Activated T-helper 17 cell treated with anti-CD3 and anti-CD28 coated beads, Interleukin-2, amount 50 U/mL, for 72 hours (primary cell): ENCODE measurements at places on chromosomes 7 and 10.

GRCh38 chr10:126588024-126588423 lies 82.5 kb downstream of the C10orf90 start:
- peak; percentile 32 for ATAC-seq

GRCh38 chr7:75536491-75536890 lies 44.4 kb downstream of the SPDYE5 start:
- no peak for ATAC-seq

GRCh38 chr7:110983822-110984456 lies 107.0 kb upstream of the LRRN3 start:
- ATAC-seq, result peak; percentile 74

DNA sequence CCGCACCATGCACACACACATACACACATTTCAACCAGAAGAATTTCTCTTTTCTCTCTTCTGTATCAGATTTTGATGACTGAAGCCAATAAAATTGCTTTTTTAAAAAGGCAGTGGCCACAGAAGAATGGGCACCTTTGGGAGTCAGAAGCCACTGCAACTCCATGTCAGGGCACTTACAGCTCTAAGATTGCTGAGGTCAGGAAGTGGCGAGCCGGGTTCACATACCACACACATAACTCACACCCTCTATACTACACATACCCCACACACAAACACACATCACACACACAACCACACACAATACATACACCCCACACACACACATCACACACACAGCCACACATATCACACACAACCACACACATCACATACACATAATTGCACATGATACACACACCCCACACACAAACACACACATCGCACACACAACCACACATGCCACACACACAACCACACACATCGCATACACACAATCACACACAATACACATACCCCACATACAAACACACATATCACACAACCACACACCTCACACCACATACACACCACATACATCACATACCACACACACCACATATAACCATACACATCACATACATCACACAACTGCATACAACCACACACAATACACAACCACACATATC lies 31.2 kb downstream of the GPRIN2 start:
- ATAC-seq, result peak; percentile 13
